PC-9 (cell line): ENCODE measurements at places on chromosomes 1 and 21. TPM values are rescaled to one million over a fixed set of nuclear protein-coding genes. Genes with fewer than 3 reads are reported as not detected.

Gene MX1
- total RNA-seq: 6.4 and 10.7 TPM in 2 replicates

Gene RBP7
- 0.61 and 1.8 TPM in 2 replicates for total RNA-seq

Gene TMPRSS3
- 4.3 and 8.6 TPM in 2 replicates for total RNA-seq

- peak; percentile 83 for DNase-seq
Measured at GRCh38 chr1:205273551-205273982, 45.8 kb downstream of the TMCC2 start.

Gene AKR7A3
- total RNA-seq: 1.9 and 2.5 TPM in 2 replicates

GRCh38 chr1:197774466-197775281 lies 606 bp downstream of the DENND1B start:
- DNase-seq: no peak

Gene PTCH2
- total RNA-seq: 0.28 and 0.83 TPM in 2 replicates
